ENCODE measurements at places on chromosomes 12 and 14. TPM values are rescaled to one million over a fixed set of nuclear protein-coding genes. Genes with fewer than 3 reads are reported as not detected.

Gene SIX6
- total RNA-seq, result not detected

Gene C3AR1
- 10.7 TPM for total RNA-seq

GRCh38 chr12:26711569-26711968, 121.4 kb downstream of the ITPR2 start:
- no peak overlapping the region for H3K27ac ChIP-seq
- no peaks in the 10 kb centered on the region for H3K4me1 ChIP-seq
- no peak for DNase-seq

DNA sequence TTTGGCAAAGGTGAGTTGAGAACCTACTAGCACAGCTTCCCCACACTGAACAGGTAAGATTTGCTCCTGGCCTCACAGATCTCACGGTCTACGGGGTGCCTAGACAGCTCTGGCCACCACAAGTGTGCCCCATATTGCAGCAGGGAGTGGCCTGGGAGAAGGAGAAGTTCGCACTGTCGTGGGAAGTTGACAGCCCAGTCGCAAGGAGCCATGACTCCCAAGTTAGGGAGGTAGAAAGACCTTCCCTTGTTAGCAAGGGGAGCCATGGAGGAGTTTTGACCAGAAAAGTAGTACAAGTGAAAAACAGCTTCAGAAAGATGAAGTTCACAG, 316.3 kb downstream of the BCL11B start:
- no peak overlapping the region for H3K4me3 ChIP-seq
- H3K4me1 ChIP-seq, result peaks cover 13% of the 10 kb centered on the region
- H3K36me3 ChIP-seq, result no peaks in the 10 kb centered on the region

Gene PPP1R36
- not detected for total RNA-seq

- H3K4me1 ChIP-seq, result no peaks in the 10 kb centered on the region
- no peaks in the 10 kb centered on the region for H3K27me3 ChIP-seq
- DNase-seq, result no peak
- no peaks in the 10 kb centered on the region for H3K36me3 ChIP-seq
Observed at GRCh38 chr12:80791863-80792262, 75.2 kb downstream of the MYF5 start.

GRCh38 chr12:21248679-21249078, 86.0 kb downstream of the SLCO1A2 start:
- no peak for DNase-seq
- no peak overlapping the region for H3K27ac ChIP-seq
- no peaks in the 10 kb centered on the region for H3K4me1 ChIP-seq
- no peak overlapping the region for H3K4me3 ChIP-seq

DNA sequence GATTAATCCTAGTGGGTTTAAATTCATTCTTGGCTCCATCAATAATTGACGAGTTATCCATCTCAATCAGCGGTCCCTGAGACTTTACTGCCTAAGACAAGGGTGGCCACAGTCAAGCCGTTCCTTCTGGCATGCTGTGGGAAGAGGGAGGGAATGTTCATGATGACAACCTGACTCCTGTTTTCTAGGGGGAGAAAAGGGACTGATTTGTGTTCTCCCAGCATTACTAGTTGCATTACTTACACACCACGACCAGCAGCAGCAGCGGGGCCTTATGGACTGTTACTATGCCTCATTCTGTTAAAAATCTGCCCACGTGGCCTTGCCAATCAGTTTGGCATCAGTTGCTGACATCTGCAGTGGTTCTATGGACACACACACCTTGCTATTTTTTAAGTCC, 29.9 kb downstream of the PLEKHG7 start:
- no peaks in the 10 kb centered on the region for H3K4me1 ChIP-seq
- no peak for DNase-seq
- H3K27ac ChIP-seq, result no peak overlapping the region
- no peaks in the 10 kb centered on the region for H3K36me3 ChIP-seq

Gene YAF2
- 39.7 TPM for total RNA-seq

- no peaks in the 10 kb centered on the region for H3K36me3 ChIP-seq
- DNase-seq, result no peak
- no peak overlapping the region for H3K4me3 ChIP-seq
- no peak overlapping the region for H3K27ac ChIP-seq
Observed at GRCh38 chr14:66046591-66046990, 439.6 kb upstream of the CCDC196 start.

Gene SLC7A7
- total RNA-seq, result 0.58 TPM

Gene HOXC13
- not detected for total RNA-seq

- H3K27ac ChIP-seq, result no peak overlapping the region
- no peak overlapping the region for H3K4me3 ChIP-seq
- no peaks in the 10 kb centered on the region for H3K4me1 ChIP-seq
- H3K36me3 ChIP-seq, result no peaks in the 10 kb centered on the region
- H3K27me3 ChIP-seq, result no peaks in the 10 kb centered on the region
Observed at GRCh38 chr14:29687866-29688265, 239.8 kb downstream of the PRKD1 start.

GRCh38 chr12:82054566-82054965, 295.4 kb upstream of the PPFIA2 start:
- no peaks in the 10 kb centered on the region for H3K36me3 ChIP-seq
- no peak overlapping the region for H3K4me3 ChIP-seq
- H3K4me1 ChIP-seq, result no peaks in the 10 kb centered on the region
- no peaks in the 10 kb centered on the region for H3K27me3 ChIP-seq
- no peak for DNase-seq
- H3K27ac ChIP-seq, result no peak overlapping the region

GRCh38 chr12:60180298-60180697, 584.5 kb downstream of the SLC16A7 start:
- no peak for DNase-seq
- H3K27ac ChIP-seq, result no peak overlapping the region
- H3K4me3 ChIP-seq, result no peak overlapping the region
- no peaks in the 10 kb centered on the region for H3K27me3 ChIP-seq
